Thoracic aorta (tissue), 2 donors: ENCODE measurements at places on chromosomes 1 and 21.

GRCh38 chr1:40664791-40665190 is 691 bp downstream of the RIMS3 start:
- no peak for DNase-seq

DNA sequence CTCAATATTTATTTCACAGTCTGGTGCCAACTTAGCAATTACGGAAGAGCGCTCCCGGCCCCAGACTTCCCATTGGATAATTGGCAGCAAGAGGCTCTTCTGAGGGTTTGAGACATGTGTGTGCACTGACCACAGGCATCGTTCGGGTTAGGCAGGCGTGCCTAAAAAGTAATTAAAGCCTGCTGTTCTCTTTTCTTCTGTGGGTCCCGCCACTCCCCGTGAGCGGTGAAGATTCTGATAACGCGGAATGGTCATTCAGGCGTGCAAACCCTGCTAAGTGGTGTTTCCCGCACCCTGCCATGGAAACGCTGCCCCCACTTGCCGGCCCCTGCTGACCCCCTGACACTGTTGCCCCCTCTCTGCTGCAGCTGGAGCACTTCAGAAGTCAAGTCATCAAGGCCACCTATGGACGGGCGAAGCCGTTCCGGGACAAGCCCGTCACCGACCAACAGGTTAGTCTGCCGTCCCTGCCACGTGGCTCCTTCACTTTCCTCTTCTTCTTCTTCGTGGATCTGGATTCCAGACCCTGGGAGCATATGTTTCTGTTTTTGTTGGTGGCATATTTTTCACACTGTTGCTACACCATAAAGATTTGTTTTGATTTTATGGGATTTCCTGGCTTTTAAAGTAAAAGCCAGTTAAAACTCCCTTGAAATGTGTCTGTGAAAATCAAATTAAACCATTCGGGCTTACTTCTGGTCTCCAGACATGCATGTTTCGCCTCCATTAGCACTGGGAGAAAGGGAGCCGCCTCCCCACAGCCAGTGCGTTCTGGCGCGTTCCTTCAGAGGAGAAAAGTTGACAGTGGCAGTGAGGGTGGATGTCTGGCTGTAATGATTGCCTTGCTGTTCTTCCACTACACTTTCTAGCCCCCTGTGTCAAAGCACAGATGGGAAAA is 79.9 kb downstream of the FHAD1 start:
- DNase-seq = no peak

GRCh38 chr1:245887829-245888228 is 619.2 kb downstream of the SMYD3 start:
- DNase-seq = no peak

GRCh38 chr21:33236766-33237165 is 7.0 kb downstream of the IFNAR2 start:
- DNase-seq = no peak

GRCh38 chr1:223776075-223776814 is 63.9 kb downstream of the CAPN2 start:
- no peak for DNase-seq

DNA sequence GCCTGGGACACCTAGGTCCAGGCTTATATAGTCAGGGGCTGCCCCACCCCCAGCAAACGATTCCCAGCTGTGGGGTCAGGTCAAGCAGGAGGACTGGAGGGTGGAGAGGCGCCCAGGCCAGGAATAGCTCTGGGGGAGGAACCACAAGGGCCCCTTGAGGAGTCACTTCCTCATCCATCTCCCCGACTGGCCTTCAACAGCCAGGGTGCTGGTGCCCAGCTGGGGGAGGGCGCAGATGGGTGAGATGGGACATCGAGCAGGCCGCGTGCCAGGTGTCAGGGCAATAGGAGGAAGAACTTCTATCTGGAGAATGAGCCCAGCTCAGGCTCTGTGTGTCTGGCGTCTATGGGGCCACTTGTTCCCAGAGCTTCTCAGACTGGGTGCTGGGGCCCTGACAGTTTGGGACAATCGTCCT is 208 bp upstream of the MYBPH start:
- no peak for DNase-seq

- no peak for DNase-seq
Observed at GRCh38 chr1:91621907-91622306, 121.3 kb downstream of the CDC7 start.

GRCh38 chr21:44985441-44986401 is 45.9 kb downstream of the SLX9 start:
- no peak for DNase-seq

GRCh38 chr1:180169640-180170195 is 15.0 kb downstream of the QSOX1 start:
- no peak for DNase-seq

DNA sequence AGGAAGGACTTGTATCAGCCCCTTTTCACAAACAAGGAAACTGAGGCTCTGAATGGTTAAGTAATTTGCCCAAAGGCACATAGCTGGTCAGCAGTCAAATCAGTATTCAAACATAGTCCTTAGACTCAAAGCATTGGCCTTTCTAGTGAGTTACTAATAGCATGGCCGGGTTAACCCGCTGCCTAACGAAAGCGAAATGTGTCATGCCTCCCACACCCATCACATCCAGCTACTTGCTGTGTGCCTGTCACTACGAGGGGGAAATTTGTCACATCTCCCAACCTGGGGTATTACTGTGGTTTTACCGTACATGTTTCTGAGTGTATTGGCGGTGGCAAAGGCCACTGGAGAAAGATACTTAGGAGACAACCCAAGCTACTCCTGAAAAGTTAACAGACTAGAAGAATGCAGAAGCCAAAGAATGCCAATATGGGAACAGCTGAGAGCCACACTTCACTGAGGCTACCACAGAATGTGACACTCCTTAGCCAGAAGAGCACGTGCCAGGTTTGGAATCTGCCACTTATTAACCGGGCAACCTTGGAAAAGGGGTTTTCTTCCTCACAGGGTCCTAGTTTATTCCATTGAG is 363.5 kb downstream of the KCNH1 start:
- no peak for DNase-seq

DNA sequence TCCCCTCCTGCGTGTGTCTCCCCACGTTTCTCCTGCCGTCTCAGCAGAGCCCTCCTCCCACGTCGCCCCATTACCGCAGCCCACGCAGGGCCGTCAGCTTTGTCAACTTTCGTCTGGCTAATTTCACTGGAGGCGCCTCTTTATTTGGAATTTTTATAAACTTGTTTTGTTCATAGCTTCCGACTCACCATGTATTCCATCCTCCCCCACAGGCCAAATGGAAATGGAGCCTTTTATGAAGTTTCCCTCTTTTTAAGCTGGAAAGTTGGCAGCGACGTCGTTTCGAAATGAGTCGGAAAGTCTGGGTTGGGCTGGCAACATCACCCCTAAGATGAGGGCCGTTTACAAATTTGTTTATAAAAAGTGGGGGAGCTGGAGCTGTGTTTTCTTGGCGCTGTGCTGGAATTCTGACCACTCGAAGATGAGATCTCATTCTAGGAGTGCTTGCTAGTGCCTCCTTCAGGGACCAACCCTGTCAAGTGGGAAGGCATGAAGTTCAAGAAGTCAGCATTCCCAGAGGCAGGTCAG is 23.7 kb upstream of the SLC45A1 start:
- DNase-seq = no peak

- DNase-seq = no peak
Observed at GRCh38 chr1:226401355-226402303, 6.3 kb downstream of the PARP1 start.

DNA sequence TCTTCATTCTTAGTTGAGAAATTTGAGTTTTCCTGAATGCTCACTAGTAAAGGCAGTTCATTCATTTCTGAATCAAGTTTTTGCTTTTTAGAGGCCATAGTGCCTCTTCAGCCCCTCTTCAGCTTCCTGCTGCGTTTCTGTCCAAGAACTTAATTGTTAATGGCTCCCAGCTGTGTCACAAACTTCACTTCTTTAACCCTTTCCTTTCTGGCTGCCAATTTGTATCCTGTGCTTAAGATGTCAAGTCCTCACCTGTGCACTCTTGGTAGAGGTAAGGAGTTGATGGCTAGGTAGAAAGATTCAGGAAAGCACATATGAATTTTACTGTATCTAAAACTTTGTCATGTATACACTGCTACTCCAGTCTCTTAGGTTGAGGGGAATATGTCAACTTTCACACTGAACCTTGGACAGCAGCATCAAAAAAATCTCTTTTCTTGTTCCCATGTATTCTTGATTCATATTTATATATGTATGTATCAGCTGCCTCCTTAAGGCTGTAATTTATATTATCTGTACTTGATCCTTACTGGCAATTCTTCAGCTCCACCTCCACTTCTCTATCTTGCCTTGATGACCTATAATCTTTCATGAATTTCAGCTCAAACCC is 612.8 kb downstream of the LMO4 start:
- DNase-seq = no peak

DNA sequence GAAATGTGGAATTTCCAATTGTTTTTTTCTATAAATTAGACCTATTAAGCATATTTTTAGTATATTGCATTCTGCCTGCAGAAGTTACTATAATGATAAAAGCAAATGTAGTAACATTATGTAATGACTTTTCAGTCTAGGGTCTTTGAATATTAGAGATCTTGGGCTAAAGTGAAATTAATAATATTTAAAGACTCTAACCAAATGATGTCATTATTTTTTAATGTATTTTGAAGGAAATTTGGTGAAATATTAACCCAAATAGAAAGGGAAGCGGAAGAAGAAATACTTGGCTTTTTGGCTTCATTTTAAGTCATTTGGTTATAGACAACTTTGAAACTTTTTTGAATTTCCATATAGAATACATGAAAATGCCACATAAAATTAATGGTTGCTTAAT is 26.8 kb downstream of the RAB4A start:
- DNase-seq = no peak

DNA sequence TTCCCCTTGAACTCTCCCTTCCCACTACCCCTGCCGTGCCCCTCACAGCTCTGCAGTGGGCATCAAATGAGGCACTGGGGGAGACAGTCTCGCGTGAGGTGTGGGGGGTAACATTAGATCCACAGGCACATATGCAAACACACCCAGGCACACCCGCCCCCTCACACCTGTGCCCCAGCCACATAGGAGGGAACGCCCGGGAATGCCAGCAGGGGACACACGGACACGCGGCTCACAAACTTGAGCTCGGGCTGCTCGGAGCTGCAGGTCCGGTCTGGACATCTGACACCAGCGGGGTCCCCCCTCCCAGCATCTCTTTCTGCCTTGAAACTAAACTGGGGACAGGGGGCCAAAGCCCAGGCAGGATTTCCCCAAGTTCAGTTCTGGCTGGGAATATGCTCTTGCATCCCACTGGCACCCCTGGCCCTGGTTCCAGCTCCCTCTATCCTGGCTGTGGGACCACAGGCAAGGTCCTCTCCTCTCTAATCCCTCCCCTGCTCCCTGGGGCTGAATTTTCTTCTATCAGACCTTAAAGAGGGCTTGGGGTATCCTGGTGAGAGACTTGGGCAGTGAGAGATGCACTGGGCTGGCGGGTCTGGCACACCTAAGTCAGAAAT is 30.6 kb downstream of the CDCP2 start:
- no peak for DNase-seq

- no peak for DNase-seq
Observed at GRCh38 chr1:163703794-163704193, 382.0 kb downstream of the NUF2 start.

- no peak for DNase-seq
Observed at GRCh38 chr1:20601129-20601825, 12.4 kb downstream of the CDA start.

DNA sequence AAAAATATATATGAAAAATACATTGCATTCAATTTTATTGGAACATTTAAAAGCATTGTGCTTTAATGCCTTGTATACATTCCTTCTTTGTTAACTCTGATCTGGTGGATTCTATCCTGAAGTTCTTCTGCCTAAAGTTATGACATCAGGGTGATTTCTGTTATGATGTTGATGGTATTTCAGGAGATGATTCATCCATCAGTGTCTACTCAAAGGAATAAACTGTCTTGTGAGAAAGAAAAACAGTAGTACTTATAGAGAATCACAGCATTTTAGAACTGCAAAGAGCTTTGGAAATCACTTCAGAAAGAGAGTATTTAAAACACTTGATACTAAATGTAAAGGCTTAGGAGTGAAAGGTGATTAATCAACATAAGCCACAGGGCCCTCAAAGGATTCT is 155.7 kb downstream of the PTPRC start:
- no peak for DNase-seq

GRCh38 chr1:46491443-46492268 is 2.0 kb downstream of the DMBX1 start:
- DNase-seq = no peak

GRCh38 chr1:33874636-33875035 is 10.8 kb downstream of the HMGB4 start:
- no peak for DNase-seq

GRCh38 chr1:45002650-45003645 is 8.2 kb downstream of the HECTD3 start:
- DNase-seq = no peak

DNA sequence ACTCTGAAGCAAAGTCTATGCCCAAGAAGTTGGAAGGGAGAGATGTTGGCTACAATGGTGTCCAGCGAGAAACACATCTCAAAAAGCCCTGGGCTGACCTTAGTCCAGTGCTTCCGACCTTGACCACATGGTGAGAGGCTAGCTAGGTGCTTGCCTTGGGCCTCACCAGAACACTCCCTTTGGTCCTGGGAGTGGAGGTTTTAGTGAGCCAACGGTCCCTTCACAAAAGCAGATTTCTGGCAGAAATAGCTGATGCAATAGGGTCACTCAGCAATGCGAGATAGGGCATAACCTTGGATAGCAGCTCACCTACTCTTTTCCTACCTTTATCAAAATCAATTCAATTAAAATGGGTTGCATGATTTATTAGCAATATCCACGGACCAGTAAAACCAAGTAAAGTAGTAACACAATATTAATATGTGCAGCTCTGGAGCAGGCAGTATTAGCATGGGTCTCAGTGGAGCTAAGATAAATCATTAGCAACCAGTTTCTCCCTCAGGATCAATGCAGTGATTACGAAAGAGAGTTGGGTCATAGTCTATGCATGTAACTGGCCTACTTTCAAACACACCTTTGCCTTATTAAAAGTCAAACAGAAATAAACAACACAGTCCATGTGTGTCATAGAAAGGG is 1.9 kb downstream of the SLC30A10 start:
- no peak for DNase-seq

DNA sequence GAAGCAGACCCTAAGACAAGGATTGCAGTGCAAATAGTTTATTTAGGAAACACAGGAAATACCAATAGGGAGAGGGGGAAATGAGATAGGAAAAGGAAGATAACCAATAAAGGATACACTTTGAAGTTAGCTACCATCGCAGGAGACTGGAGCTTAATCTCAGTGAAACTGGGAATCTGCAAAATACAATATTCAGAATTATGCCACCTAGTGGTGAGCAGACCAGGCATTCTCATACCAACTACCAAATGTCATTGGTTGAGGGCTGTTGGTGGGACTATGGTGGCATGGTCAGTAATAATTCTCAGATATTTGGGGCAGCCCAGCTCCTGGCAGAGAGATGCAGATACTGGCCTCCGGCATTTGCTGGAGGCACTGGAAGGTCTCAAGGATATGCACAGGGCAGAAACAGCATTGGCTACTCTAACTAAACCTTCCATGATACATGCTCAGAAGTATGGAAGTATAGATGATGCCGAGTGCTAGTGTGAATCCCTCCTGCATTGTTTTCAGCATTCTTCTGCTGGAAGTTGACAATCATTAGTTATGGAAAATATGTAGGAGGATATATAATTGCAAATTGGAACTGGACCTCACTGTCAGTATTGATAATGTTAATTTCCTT is 11.8 kb upstream of the ZFP69B start:
- no peak for DNase-seq

- DNase-seq = no peak
Observed at GRCh38 chr1:68128157-68128556, 77.7 kb upstream of the DIRAS3 start.

GRCh38 chr21:32044205-32045180 is 171.7 kb downstream of the HUNK start:
- DNase-seq = no peak

- no peak for DNase-seq
Observed at GRCh38 chr1:76075877-76076276, 1.3 kb downstream of the ST6GALNAC3 start.
